ENCODE measurements at places on chromosomes 2 and 18.

DNA sequence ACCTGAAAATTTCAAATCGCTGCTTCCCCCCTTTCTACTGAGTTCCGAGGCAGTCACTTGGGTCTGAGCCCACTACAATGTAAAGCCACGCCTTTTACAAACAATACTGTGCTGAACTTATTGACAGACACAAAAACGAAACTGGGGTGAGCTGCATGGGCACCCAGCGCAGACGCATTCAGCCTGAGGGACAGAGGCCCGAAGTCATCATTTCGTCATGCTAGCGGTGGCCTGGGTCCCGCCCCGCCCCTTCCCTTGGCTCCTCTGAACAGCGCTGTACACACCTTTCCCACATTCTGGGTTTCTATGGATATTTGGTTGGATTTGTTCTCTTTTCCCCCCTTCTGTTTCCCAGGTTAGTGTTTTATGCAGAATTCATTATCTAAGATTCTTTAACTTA lies 71.7 kb downstream of the EIPR1 start:
- DNase-seq, result no peak

GRCh38 chr2:106062627-106063026 lies 131.5 kb downstream of the UXS1 start:
- DNase-seq, result no peak

GRCh38 chr2:212832211-212833195 lies 293.9 kb upstream of the ERBB4 start:
- peak; percentile 11 for DNase-seq

- no peak for DNase-seq
These were observed 255.8 kb upstream of the LRRTM1 start for GRCh38 chr2:80560326-80560725.

DNA sequence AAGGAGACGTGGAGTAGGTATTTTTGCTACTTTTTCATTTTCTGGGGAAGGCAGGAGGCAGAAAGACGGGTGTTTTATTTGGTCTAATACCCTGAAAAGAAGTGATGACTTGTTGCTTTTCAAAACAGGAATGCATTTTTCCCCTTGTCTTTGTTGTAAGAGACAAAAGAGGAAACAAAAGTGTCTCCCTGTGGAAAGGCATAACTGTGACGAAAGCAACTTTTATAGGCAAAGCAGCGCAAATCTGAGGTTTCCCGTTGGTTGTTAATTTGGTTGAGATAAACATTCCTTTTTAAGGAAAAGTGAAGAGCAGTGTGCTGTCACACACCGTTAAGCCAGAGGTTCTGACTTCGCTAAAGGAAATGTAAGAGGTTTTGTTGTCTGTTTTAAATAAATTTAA lies 3.4 kb downstream of the FZD7 start:
- DNase-seq, result no peak

- no peak for DNase-seq
These were observed 11.2 kb upstream of the EN1 start for GRCh38 chr2:118858485-118859156.

GRCh38 chr18:10182009-10182624 lies 268.3 kb downstream of the VAPA start:
- DNase-seq, result no peak

DNA sequence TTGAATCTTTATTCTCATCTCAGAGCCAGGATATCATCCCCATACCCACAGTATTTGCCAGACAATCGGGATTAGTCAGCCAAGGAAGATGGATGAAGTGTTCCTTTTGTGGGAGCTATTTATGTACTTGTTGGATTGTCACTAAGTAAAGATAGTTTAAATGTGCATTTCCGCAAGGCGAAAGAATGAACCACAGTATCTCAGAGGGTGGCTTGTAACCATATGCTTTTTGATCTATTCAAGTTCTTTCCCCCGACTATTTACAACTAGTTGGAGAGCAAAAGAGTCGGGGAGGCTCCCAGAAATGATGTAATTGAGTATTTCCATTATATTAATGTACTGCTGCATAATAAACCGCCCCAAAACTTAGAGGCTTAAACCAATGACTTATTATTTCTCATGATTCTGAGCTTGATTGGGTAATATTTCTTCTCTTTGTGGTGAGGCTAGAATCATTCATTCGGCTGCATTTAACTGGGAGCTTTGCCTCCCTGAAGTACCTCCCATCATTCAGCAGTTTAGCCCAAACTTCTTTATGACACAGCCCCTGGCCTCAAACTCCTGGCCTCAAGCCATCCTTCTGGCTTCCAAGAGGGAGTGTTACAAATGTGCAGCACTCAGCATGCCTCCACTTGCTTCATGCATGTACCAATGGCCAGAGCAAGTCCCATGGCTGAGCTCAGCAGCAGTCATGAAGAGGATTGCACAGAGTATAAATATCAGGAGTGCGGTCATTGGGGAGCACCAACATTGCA lies 423.7 kb downstream of the METTL4 start:
- no peak for DNase-seq

- no peak for DNase-seq
These were observed 63.1 kb downstream of the EHBP1 start for GRCh38 chr2:62768615-62769014.

- DNase-seq, result no peak
These were observed 265.5 kb downstream of the TGIF1 start for GRCh38 chr18:3715231-3716080.

GRCh38 chr2:53949457-53949856 lies 21.3 kb downstream of the PSME4 start:
- no peak for DNase-seq

GRCh38 chr2:99190548-99190947 lies 9.6 kb downstream of the MRPL30 start:
- DNase-seq, result no peak

- DNase-seq, result no peak
These were observed 54.0 kb downstream of the GATA6 start for GRCh38 chr18:22223254-22223964.

- DNase-seq, result no peak
These were observed 118.8 kb downstream of the CTIF start for GRCh38 chr18:48657447-48658120.

- DNase-seq, result no peak
These were observed 222.1 kb upstream of the SMAD2 start for GRCh38 chr18:48152549-48152948.

DNA sequence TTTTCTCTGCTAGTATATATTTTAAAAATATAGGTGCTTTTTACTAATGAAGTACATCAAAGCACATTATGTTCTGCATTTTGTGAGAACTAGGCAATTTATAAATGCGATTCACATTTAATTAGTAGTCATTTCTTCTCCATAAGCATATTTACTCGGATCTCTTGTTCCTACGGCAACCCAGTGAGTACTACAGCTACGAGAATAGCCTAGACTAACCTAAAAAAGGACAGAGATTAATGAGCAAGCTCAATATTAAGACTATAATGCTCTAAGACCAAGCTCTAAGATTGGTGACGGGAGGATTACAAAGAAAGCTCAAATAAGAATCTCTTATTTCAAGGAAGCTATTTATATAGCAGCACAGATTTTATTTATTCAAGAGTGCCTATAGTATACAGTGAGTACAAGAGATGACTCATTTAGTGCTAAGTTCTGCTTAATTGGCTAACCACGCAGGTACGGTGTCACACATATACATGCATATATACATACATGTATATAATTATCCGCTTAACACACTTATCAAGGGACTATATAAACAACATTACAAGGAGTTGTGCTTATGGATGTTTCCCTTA lies 364.7 kb downstream of the GPD2 start:
- DNase-seq, result no peak

- peak; percentile 63 for DNase-seq
These were observed 80.9 kb downstream of the XDH start for GRCh38 chr2:31333527-31334183.

GRCh38 chr18:52140986-52141385 lies 199.0 kb upstream of the DCC start:
- DNase-seq, result no peak

GRCh38 chr2:217972490-217972889 lies 30.3 kb downstream of the TNS1 start:
- no peak for DNase-seq

- no peak for DNase-seq
These were observed 120.8 kb downstream of the PID1 start for GRCh38 chr2:229150317-229150716.

GRCh38 chr2:98849113-98849512 lies 86.9 kb downstream of the CRACDL start:
- DNase-seq, result no peak

DNA sequence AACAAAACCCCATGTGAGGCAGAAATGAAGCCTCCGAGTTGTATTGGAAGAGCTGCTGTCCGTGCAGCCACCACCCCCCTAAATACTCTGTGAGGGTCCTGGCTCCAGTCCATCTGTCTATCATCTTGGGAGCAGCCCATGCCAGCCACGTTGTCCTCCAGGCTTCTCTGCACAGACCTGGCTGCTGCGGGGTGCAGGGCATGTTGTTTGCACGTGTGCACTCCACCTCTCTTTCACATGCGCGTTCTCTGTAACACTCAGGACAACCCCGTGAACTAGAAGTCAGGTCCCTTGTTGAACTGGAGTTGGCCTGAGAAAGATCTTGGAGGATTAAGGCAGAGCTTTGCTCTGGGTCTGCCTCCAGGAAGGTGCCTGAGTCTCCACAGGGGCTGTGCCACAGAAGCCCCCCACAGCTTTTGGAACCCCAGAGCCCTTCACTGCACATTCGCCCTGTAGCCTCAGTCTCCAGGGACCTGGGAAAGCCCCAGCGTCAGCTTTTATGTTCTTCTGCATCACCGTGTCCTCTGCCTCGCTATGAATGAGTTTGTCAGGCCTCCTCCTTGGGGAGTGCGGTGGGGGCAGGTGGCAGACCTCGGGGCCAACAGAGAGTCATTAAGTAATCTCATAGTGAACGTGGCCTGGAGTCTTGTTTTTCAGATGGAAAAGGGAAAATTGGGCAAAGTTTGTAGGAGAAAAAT lies 16.6 kb downstream of the RTP5 start:
- no peak for DNase-seq

DNA sequence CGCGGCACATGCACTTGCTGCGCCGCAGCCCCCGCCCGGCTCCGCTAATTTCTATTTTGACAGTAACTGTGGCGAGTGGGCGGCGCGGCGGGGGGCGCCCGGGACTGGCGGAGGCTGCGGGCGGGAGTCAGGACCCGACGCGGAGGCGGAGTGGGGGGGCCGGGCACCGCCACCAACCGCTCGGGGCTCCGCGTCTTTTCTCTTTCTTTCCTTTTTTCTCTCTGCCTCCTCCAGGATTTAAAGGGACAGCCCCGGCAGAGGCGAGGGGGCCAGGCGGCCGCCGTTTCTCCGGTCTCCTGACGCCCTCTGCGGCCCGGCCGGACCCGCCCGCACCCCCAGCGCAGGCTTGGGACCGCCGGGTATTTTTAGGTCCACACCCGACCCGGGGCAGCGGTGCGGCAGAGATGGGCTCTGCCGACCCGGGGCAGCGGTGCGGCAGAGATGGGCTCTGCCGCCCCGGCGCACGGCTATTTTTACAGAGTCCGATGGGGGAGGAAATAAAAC lies 460 bp upstream of the ZBTB7C start:
- DNase-seq, result no peak

GRCh38 chr2:189308056-189308790 lies 128.7 kb upstream of the COL5A2 start:
- no peak for DNase-seq

- DNase-seq, result no peak
These were observed 697.9 kb upstream of the FANCL start for GRCh38 chr2:58938988-58939387.

DNA sequence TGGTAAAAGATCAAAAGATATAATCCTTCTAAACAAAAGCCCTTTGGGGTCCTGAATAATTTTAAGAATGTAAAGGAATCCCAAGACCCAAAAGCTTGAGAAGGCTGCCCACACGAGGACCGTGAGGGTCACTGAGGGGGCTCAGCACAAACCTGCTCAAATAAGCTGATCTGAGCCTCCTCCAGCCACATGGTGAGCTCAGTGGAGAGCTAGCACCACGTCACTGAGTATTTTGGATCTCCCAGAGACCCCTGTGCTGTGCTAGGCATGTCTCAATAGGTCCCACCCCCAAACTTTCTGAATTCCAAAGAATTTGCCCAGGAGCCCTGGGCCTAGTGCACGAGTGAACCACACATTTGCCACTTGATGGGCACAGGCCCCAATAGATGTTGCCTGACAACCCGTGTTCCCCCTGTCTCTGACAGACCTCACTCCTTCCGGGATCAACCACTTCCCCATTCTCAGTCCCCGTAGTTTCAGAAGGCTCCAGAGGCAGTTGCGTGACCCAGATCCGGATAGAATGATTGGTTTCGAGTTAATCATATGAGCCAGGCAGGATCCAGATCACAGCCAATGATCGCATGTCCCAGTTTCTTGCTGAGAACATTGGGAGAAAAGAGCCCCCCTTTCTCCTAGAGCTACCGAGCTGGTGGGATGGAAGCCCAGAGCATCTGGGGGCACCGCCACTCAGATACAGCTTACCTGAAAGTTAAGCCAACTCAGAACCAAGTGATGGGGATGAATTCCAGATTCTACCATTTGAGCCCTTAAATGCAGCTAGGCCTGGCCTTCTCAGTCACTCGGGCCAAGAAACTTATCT lies 203.8 kb downstream of the TNS1 start:
- no peak for DNase-seq

GRCh38 chr18:79690586-79691482 lies 11.2 kb downstream of the CTDP1 start:
- no peak for DNase-seq

- DNase-seq, result no peak
These were observed 116.0 kb downstream of the SETBP1 start for GRCh38 chr18:44796429-44797428.

DNA sequence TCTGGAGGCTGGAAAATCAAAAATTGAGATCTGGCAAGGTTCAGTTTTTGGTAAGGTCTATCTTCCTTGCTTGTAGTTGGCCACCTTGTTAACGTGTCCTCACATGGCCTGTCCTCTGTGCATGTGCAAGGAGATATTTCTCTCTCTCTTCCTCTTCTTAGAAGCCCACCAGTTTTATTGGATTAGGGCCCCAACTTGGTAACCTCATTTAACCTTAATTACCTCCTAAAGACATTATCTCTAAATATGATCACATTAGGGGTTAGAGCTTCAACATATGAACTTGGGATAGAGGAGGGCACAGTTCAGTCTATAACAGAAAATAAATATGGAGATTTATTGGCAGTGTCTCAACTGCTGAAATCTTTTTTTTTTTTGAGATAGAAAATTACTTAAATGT lies 19.6 kb upstream of the RND3 start:
- no peak for DNase-seq

DNA sequence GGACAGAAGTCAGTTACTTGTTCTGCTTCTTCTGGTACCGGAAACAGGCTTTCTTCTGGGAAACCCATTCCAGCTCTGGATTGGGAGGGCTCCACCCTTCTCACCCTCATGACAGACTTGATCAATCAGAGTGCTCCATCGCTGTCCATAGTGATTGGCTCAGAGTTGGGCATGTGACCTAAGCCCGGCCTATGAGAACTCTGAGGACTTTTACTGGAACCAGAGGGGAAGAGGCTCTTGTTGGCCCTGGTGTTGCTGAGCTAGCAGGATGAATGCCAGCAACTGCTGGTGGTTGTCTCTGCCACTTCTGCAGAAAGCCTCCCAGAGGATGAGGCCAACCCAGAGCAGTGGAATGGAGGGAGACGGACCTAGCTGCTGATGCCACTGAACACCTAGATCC lies 33.3 kb downstream of the TMEM37 start:
- no peak for DNase-seq

All from CD4-positive, alpha-beta T cell (primary cell).